NCI-H2081 (cell line): ENCODE measurements at places on chromosomes 11 and 22.
A peak's percentile ranks its signal among the peaks of the same experiment; 100 is the strongest.

- no peak for DNase-seq
These were observed 56.1 kb upstream of the RBFOX2 start for GRCh38 chr22:36084717-36085116.

- no peak for DNase-seq
These were observed 45.3 kb downstream of the CCDC34 start for GRCh38 chr11:27317751-27318150.

GRCh38 chr11:62830904-62831519, 839 bp downstream of the STX5 start:
- no peak for DNase-seq

DNA sequence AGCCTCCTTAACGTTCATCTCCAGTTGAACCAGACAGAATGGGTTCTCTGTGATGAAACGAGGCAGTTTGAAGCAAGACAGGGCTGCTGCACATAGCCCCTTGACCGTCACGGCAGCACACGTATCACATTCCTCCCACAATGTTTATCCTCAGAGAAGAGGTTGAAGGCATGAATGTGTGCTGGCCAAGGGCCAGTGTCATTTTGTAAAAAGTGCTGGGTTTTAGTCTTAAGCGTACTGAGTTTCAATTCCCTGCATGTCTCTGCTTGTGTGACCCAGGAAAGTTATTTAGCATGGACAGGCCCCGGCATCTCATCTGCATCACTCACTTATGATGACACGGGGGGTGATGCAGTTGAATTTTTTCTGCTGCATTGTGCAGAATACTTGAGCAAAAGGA, 31.6 kb downstream of the TTC12 start:
- DNase-seq = no peak

GRCh38 chr11:96217206-96217605, 125.8 kb downstream of the MAML2 start:
- no peak for DNase-seq

DNA sequence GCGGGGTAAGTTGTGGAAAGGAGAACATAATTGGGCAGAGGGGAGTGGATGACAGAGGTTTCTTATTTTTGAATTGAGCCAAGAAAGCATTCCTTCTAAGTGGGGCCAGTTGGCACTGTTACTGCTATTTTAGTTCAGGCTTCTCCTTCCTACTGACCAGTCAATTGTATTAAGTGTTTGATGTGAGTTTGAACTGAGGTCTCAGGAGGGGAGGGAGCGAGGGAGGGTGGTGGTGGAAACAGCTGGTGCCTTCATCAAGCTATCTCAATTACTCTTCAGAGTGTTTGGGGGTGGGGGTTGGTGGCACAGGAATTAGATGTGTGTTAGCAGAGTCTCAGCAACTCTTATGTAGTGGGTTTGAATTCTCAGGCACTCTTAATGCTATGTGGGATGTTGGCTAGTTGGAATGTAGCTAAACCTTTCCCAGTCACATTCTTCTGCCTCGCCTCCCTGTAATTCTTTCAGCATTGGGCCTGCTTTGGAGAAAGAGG, 14.5 kb downstream of the CTNND1 start:
- DNase-seq = no peak

GRCh38 chr11:121249039-121249663, 43.4 kb upstream of the SC5D start:
- DNase-seq = peak; percentile 57

- DNase-seq = no peak
These were observed 46.4 kb upstream of the CD82 start for GRCh38 chr11:44518968-44519550.

DNA sequence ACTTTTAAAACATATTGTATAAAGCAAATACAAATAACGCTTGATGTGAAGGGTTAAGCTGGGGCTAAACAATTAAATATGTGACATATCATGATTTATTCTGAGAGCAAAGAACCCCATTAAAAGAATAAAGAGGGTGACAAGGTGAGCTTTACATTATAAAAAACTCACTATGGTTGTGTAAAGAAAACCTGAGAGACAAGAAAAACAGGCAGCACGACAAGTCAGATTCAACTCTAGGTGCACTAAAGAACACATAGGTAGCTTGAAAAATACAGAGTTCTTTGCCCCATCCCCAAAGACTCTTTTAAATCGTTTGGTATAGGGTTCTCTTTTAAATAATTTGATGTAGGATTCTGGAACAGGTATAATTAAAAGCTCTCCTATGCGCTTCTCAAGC, 63.5 kb downstream of the LUZP2 start:
- DNase-seq = no peak

DNA sequence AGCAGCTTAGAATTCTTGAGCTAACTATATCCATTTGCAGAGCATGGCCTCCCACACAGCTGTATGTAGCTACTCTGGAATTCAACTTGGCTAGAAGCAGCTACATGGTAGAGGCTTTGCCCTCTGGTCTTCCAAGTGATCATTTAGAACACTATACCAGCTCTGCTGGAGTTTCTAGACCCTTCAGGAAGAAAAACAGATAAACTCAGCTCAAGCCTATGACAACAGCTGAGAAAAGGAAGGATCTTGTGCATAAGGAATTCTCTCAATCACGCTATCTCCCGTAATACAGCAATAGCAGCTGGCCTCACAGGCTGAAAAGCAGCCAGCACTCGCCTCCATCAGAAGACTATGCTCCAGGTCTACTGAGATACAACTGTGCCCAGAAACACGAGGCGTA, 50.6 kb upstream of the APOA1 start:
- DNase-seq = no peak

DNA sequence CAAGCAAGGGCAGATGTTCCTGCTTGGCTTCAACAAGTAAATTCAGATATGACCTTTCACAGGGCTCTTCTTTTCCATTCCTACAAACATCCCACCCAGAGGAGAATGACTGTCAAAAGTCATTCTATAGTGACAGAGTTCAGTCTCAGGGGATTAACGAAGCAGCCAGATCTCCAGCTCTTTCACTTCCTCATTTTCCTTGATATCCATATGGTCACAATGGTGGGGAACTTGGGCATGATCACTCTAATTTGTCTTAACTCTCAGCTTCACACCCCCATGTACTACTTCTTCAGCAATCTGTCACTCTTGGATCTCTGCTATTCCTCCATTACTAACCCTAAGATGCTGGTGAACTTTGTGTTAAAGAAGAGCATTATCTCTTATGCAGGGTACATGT, 15.0 kb upstream of the OR8B8 start:
- no peak for DNase-seq

DNA sequence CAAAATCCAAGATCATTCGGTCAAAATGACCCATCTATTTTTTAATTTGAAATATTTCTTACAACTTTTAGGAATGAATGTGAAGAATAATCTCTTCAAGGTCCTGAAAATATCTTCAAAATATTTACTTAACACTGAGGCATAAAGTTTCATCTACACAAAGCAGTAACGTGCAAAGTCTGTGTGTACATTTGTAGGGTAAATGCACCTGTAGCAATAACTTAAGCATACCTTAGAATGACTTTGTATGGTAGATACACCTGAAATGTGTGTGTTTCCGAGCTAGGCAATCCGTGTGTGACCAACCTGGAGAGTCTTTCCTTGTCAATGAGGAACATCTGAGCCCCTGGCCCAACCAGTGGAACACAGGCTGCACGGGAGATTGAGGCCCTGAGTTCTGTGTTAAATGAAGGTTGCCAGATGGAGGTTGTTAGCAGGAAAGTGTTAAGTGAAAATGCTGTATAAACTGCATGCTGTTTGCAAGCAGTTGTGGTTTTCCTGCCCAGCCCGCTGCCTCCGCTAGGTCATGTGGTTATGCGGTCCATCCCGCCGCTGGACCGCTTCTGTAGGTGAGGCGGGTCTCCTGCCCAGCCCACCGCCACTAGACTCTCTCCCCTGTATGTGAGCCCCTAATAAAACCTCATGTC, 7.6 kb upstream of the CTR9 start:
- no peak for DNase-seq

DNA sequence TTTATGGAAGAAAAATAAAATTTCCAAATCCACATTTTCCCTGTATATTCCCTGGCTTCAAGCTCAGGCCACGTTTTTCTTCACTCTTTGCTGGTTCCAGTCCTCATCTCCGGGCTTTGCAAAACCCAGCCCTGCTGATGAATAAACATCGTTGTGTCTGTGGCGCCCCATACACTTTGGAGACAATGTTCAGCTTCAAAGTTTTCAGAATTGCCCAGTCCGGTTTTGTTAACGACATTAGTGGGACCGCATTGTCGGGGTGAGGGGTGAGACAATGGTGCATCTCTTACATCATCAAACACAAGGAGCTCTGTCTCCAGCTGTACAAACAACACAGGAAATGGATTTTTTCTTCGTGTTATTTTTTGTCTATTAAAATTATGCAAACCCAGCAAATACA, 53.4 kb upstream of the HTATIP2 start:
- DNase-seq = peak; percentile 43

DNA sequence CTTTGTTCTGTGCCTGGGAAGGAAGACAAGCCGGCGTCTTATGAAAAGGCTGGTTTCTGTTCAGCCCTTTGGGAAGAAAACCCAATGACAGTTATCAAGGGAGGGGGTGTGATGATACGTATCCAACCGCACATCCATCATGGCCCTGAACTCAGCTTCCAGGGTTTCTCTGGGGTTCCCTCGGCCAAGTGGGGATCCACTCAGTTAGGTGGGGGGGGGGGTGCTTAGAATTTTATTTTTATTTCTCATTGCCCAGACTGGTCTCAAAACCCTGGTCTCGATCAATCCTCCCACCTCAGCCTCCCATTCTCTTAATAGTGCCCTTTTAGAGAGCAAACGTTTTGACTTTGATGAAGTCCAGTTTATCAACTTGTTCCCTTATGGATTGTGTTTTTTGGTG, 25.7 kb downstream of the KCNQ1 start:
- no peak for DNase-seq

DNA sequence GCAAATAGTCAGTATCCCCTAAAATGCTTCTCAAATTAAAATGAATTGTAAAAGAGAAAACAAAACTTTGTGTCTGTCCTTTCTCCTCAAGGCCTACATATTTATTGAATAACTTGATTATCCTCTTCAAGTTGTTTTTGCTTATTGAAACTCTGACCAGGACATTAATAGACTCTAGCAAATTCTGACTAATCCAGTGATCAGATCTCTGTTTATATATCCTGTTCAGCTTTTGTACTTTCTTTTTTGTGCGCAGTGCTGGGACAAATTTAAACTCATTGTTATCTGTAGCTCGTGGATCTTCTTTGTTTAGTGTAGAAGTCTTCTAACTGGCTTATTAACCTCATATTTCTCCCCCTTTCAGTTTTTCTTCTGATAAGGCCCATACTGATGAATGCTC, 139.9 kb upstream of the SORL1-AS1 start:
- DNase-seq = no peak

GRCh38 chr11:119181677-119182412, 3.4 kb upstream of the NHERF4 start:
- peak; percentile 74 for DNase-seq

- no peak for DNase-seq
These were observed 104.1 kb downstream of the C11orf87 start for GRCh38 chr11:109526061-109526460.

- DNase-seq = no peak
These were observed at the start of gene NEFH for GRCh38 chr22:29479417-29480261. NEFH (plus strand) TSS chr22:29480218; CDS start chr22:29480263, 45 bp downstream.

DNA sequence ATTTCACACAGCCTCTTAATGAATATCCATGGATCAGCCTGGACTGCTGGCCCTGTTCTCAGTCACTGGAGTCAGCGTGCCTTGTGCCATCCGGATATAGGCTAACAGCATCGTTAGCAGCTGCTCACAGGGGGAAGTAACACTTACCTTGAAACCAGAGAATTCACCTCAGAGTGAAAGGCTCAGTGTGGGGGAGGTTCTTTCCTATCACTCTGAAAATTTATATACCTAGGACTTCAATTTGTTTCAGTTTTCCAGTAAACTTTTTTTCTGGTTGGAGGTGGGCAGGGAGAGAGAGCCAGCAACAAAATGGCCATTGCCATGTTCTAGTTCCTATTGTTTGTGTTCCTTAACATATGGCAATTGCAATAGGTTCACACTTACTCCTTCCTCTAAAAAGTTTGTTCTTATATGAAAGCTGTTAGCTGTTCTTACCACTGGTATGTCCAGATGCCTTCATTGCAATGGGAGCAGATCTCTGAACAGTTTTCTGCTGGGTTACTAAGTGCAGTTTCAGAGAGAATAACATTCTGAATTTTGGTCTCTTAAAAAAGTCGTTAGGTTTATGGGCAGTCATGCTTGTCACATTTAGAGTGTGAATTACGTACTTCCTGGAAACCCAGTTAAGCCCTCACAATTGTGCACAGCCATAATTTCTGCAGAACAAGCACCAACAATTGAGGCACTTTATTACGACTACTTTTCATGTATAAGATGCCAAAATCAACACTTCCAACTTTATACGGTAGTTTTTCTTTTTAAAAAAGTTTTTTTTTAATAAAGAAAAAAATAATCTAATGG, 247.6 kb downstream of the CADM1 start:
- DNase-seq = peak; percentile 63

- no peak for DNase-seq
These were observed 182.5 kb downstream of the CADM1 start for GRCh38 chr11:115321605-115322289.

DNA sequence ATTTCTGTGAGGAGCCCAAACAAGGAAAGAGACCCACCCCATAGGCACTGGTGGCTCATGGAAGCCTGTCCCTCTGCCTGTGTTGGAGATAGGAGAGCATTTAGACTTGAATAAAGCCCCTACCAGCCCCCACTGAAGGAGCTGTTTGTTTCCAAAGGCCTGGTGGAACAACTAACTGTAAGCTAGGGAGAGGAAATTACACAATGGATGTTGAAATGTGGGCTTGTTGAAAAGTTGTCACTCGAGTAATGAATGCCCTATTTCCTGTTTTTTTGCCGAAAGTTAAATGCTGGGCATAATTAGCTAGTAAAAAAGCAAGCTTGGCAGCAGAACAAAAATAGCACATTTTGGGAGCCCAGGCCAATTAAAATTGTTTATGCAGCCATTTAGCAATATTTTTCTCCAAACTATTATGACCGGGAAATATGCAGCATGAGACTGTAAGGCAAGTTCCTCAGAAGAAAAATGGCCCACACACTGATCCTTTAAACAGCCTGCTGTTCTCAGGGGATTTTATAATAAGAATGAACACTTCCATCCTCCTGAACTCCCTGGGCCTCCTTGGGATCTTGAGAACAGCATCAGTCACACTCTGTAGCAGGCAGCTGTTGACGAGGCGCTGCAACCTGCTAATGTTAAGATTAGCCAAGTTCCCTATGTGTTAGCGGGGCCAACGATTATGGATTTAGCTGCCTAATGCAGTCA, 38.6 kb upstream of the LMO2 start:
- DNase-seq = peak; percentile 26

DNA sequence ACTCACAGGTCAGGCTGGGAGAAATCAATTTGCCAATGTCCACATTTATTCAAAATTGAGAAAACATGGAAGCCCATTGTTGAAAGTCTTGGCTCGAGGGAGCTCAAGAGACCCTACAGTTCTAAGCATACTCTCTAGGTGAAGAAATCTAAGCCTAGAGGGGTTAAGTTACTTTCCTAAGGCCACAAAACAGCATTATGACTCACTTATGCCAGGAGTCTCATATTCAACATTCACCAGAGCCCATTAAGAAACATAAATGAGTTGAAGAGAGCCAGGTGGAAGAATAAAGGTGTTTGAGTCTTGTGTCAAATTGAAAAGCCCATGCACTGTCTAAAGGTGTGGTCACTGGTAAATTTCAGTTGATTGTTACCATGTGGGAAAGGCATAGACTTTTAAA, 108.1 kb downstream of the INSC start:
- DNase-seq = no peak

GRCh38 chr11:130218501-130219070, 59.0 kb downstream of the ST14 start:
- no peak for DNase-seq

GRCh38 chr11:5225480-5225871, 1.4 kb downstream of the HBB start:
- DNase-seq = no peak

GRCh38 chr22:36856121-36856791, 4.5 kb upstream of the NCF4 start:
- DNase-seq = peak; percentile 64

- DNase-seq = no peak
These were observed 78.2 kb downstream of the KCNC1 start for GRCh38 chr11:17812865-17813187.
